Hematopoietic multipotent progenitor cell treated with erythropoietin and hydrocortisone succinate and interleukin-3 and kit ligand, for 17 days (in vitro differentiated cells): ENCODE measurements at places on chromosomes 3 and 15.

DNA sequence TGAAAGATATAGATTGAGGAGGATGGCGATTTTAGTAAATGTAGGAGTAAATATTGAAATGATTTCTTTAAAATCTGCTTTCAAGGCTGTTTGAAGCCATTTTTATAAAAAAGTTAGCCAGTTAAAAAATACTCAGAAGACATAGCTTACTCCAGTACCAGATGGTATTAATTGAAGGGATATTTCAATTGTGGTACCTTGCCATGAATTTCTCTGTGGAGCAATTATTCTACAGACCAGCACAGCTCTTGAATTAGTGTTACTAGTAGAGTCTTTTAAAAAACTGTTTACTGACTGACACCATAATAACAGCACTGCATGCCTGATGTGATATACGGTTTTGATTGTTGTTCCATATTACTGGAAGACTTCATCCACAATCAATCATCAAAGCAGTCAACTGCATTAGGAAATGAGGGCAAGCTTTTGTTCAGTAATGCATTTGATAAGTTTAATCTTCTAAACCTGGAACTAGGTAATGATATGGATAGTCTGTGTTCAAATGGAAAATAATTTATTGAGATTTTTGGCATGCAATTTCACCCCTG is 106.4 kb downstream of the MFSD1 start:
- DNase-seq: no peak

DNA sequence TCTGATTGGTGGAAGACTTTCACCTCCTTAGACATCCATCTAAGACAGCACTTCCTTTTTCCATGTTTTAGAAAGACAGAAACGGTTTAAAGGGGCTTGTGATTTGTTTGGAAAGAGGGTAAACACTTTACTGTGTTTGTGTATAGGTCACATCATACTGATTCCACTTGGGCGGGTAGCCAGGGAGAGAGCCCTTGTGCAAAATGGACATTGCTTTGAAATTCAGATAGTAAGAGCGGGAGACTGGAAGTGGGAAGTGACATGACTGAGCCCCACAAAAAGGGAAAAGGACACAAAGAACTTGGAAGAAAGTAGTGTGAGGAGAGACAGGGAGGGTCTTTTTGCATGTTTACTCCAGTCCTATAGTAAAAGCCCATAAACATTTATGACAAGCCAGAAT is 195.6 kb upstream of the CNTN4 start:
- no peak for DNase-seq

DNA sequence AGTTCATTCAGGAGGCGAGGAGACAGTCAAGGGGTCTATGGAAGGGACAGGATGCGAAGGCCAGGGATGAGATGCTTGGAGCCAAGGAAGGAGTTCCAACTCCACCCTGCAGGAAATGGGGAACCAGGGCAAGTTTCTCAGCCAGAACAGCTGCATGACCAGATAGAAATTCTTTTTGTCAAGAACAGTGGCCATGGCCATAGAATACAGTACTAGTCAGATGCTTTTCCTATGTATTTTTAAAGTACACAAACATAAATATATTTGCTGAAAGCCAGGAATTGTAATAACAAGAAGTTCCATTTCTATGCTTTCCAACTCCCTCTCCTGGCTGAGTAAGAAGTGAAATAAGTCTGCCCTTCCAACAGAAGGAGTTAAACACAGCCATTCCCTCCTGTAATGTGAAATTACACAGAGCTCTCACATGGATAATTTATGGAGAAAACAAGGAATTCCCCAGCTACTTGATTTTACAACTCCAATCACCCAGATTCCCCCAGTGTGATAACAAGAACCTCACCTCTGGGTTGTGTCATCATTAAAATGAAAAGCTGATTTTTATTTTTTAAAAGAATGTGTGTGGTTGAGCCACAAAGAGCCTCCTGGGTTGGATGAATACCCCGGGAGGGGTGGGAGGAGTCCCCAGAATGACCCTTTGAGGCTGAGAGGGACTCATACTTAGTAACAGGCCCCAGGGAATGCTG is 124.6 kb upstream of the ARHGEF3 start:
- DNase-seq: no peak

DNA sequence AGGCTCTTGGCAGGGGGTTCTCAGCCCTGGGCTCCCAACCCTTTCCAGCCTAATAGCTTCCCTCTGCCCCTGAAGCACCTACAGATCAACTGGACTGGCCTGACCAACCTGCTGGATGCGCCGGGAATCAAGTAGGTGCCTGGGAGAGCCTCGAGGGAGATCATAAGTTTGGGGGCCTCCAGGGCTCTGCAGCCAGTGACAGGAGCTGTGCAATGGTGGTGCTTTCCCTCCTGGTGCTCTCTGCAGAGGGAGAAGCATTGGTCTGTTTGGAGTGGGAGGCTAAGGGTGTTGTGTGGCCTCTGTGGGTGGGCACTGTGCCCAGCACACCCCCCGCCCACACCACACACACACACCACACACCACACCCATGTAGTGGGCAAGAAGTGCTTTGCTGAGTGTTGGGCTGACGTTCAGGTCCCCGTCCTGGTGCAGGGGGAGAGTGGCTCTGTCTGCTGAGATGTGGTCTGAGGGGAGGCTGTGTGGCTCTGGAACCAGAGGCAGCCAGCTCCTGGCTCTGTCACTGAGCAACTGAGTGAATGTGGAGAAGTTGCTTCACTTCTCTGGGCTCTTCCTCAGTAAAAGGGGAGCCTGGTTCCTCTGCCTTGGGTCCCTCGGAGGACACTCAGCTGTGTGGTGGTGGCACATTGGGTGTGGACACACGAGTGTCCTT is 26.3 kb downstream of the ESYT3 start:
- DNase-seq: no peak

- DNase-seq: no peak
These were observed 156.2 kb upstream of the COL8A1 start for GRCh38 chr3:99482191-99482590.

GRCh38 chr15:91807122-91807521 is 46.4 kb upstream of the SLCO3A1 start:
- DNase-seq: no peak

- no peak for DNase-seq
These were observed 98.7 kb downstream of the PLCH1 start for GRCh38 chr3:155646128-155646527.
